ENCODE measurements at places on chromosomes 7 and 10.

- no peak for DNase-seq
Measured at GRCh38 chr7:95859429-95859828, 87.1 kb downstream of the DYNC1I1 start.

DNA sequence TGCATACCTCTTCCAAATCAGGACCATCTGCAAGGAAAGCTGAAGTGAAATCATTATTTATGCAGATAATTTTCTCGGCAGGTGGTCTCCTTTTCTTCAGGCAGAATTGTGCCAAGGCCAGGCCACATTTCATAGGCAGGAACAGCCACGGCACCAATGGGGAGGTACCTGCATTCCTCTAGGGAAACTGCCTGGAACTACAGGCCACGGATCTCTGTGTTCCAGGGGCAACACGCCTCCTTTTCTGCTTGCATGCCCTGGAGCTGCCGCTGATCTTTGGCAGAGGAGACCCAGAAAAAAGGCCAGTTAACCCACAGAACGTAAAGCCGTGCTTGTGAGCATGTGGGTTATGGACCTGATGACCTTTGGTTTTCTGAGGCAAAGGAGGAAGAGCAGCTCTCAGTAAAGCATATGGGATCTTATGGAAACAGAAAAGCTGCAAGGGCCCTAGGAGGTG is 111.2 kb upstream of the KIAA1217 start:
- no peak for DNase-seq

- DNase-seq, result no peak
Measured at GRCh38 chr7:133354546-133355324, 101.9 kb downstream of the EXOC4 start.

DNA sequence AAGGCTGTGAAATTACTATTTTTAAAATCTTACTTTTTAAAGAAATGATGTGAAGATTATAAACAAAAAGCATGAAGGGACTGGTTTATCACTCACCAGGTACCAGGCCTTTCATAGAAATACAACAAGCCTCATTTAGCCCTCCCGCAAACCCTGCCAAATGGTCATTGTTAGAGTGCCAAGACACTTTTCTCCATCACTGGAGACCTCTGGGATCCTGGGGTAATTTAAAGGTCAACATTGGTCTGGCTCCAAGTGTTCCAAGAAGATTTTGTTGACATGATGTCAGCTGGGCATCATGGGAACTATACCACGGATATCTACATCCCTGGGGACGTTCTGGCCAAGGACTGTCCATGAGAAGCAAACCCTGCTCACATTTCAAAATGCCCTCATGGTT is 138.0 kb upstream of the FRMD4A start:
- DNase-seq, result no peak

DNA sequence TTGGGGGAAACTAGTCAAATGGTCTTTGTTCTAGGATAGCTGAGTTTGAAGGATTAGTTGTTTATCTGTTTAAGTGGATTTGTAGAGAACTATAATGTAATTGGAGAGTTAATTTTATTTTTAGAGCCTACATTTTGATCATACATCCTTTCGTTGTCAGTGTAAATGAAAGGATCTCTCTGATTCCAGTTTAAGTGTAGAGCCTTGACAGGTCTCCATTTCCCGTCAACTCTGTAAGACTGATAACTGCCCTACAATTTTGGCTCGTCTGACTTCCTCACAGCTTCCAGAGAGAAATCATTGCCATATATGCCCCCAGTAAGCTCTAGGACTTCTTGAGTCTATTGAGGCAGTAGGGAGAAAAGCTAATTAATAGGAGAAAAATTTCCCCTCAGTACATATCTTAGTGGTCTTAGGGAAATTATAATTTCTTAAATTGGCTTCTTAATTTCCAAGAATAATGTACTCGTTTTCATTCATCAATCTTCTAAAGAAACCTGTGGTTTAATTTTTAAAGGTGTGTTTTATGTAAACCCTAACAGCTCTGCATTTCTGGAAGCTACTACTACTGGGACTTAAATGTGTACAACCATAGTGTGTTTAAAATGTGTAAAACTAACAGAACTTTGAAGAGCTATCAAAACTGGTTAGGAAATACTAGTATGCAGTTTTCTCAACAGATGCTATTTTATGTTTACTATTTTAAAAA is 3.8 kb downstream of the KMT2E start:
- DNase-seq, result no peak

- no peak for DNase-seq
Measured at GRCh38 chr7:155317114-155317434, 19.4 kb downstream of the INSIG1 start.

DNA sequence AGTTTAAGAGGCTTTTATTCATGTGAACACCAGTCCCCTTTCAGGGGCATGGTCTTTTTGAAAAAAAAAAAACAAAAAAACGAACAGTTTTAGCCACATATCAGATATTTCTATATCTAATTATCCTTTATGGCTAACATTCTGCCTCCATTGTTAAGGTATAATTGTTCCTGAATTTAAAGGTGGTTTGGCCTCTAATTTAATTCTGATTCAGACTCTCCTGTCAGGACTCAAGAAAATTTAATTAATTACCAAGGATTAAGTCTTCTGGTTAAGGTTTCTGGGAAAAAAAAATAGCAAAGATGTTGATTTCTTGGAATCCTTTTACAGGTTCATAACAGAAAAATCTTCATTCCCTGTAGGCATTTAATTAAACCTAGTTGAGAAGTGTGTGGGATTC is 27.4 kb downstream of the COL1A2 start:
- DNase-seq, result no peak

DNA sequence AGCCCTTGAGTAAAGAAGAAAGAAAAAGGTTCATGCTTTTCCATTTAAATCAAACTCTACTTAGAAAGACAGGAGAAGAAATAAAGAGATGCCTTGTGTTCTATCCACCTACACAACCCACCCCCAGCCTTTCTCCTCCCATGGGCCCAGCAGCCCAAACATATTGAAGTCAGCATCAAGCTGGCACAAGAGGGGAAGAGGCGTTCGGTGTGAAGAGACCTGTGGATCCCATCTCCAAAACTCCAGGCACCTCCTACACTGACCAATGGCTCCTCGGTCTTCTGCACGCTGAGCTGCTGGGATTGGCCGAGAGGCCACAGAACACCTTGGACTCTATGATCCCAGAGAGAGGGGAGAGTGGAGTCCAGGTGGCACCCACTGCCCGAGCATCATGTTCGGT is 66.0 kb upstream of the CELF2 start:
- DNase-seq, result no peak

- DNase-seq, result no peak
Measured at GRCh38 chr7:108112683-108113082, 17.5 kb downstream of the LAMB4 start.

GRCh38 chr7:122528879-122529481 is 169.9 kb downstream of the RNF133 start:
- DNase-seq, result peak; percentile 49

DNA sequence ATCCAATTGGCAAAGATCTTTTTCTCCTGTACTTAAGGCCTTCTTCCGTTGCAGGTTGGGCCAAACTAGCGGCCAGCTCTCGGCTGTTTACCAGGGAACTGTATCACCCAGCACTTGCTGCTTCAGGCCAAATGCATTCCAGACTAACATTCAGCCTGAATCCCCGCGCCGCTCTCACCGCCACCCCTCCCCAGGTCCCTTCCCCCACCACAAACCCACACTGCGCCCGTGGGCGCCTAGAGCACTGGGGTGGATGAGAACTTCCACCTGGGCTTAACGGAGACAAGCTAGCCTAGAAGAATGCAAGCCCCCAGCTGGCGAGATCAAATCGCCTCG is 676 bp downstream of the TCAF1 start:
- no peak for DNase-seq

DNA sequence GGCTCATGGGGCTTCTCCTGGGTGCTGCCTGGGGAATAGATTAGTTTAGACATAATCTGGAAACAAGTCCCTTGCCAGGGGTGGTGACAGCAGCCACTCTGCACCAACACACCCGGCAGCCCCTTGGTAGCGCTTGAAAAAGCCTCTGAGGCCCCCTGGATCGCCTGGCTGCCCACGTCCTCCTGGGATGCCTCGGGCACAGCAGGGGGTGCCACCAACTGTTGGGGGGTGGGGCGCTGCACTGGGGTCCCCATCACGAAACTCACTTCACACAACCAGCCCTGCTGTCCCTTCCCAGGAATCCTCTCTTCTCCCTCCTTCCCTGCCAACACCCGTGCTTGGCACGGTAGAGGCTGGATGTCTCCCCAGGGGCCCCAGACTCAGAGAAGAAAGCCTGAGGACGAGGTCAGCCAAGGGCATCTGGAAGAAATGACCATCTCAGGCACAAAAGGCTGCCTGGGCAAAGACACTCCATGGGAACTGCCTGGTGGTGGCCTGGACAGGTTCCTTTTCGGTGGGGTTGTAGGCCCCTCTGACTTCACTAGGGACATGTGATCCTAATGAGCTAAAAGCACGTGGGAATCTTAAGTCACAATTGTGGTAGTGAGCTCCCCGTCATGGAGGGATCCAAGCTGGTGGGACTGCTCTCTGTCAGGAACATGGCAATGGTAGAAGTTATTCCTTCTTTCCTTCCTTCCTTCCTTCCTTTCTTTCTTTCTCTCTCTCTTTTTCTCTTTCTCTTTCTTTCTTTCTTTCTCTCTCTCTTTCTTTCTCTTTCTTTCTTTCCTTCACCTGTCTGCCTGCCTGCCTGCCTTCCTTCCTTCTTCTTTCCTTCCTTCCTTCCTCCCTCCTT is 11.3 kb downstream of the TMEM270 start:
- no peak for DNase-seq

GRCh38 chr10:3000048-3000447 is 67.3 kb upstream of the PFKP start:
- DNase-seq, result no peak
